ENCODE measurements at places on chromosomes 7 and 10. TPM values are rescaled to one million over a fixed set of nuclear protein-coding genes. Genes with fewer than 3 reads are reported as not detected.

GRM3 gene
- polyA plus RNA-seq: 0.08 TPM

OR6B1 gene
- not detected for polyA plus RNA-seq

GRCh38 chr10:78800006-78800405 is 268.8 kb upstream of the ZMIZ1 start:
- H3K27ac ChIP-seq: no peak overlapping the region
- H3K4me3 ChIP-seq: no peak overlapping the region
- peaks cover 4% of the 10 kb centered on the region for H3K27me3 ChIP-seq

GRCh38 chr7:31105256-31105950 is 53.3 kb downstream of the ADCYAP1R1 start:
- no peaks in the 10 kb centered on the region for H3K27me3 ChIP-seq
- no peaks in the 10 kb centered on the region for H3K36me3 ChIP-seq
- DNase-seq: no peak

SLC26A5 gene
- polyA plus RNA-seq: 0.07 TPM

VOPP1 gene
- 55.9 TPM for polyA plus RNA-seq

GRCh38 chr7:140144821-140145220 is 32.0 kb downstream of the KDM7A start:
- DNase-seq: no peak
- H3K27me3 ChIP-seq: no peaks in the 10 kb centered on the region
- no peak overlapping the region for H3K4me3 ChIP-seq
- H3K36me3 ChIP-seq: no peaks in the 10 kb centered on the region
- no peak overlapping the region for H3K27ac ChIP-seq

- no peak for DNase-seq
- H3K4me1 ChIP-seq: peaks cover 24% of the 10 kb centered on the region
- H3K36me3 ChIP-seq: no peaks in the 10 kb centered on the region
- H3K27ac ChIP-seq: no peak overlapping the region
- H3K27me3 ChIP-seq: no peaks in the 10 kb centered on the region
- no peak overlapping the region for H3K4me3 ChIP-seq
These were observed 128.1 kb downstream of the NT5C2 start for GRCh38 chr10:103064956-103065355.

CREB5 gene
- 50.6 TPM for polyA plus RNA-seq

- no peak for DNase-seq
- H3K4me1 ChIP-seq: no peaks in the 10 kb centered on the region
- H3K4me3 ChIP-seq: no peak overlapping the region
- no peak overlapping the region for H3K27ac ChIP-seq
- no peaks in the 10 kb centered on the region for H3K36me3 ChIP-seq
- H3K27me3 ChIP-seq: no peaks in the 10 kb centered on the region
These were observed 88.0 kb upstream of the ZPBP start for GRCh38 chr7:50181081-50181480.

KCND2 gene
- polyA plus RNA-seq: 5.7 TPM

SGCE gene
- polyA plus RNA-seq: 79.5 TPM

Measured in GM12878 (cell line).